Renal cortical epithelial cell (primary cell): ENCODE measurements at places on chromosomes 11 and 22.
A peak's percentile ranks its signal among the peaks of the same experiment; 100 is the strongest.

- no peak for DNase-seq
Measured at GRCh38 chr22:27388090-27388600, 413.4 kb downstream of the MN1 start.

- DNase-seq: peak; percentile 33
Measured at GRCh38 chr11:75873417-75874221, 58.6 kb downstream of the UVRAG start.

GRCh38 chr11:123628936-123629683, 25.3 kb downstream of the SCN3B start:
- no peak for DNase-seq

- no peak for DNase-seq
Measured at GRCh38 chr11:77436506-77436905, 37.4 kb downstream of the PAK1 start.

- no peak for DNase-seq
Measured at GRCh38 chr11:73648571-73649046, 2.2 kb downstream of the PLEKHB1 start.

GRCh38 chr22:33745501-33745900, 174.8 kb downstream of the LARGE1 start:
- DNase-seq: no peak

- DNase-seq: no peak
Measured at GRCh38 chr11:98090861-98091505, 929.8 kb upstream of the CNTN5 start.

- DNase-seq: no peak
Measured at GRCh38 chr11:1049431-1049891, 12.9 kb upstream of the MUC6 start.

DNA sequence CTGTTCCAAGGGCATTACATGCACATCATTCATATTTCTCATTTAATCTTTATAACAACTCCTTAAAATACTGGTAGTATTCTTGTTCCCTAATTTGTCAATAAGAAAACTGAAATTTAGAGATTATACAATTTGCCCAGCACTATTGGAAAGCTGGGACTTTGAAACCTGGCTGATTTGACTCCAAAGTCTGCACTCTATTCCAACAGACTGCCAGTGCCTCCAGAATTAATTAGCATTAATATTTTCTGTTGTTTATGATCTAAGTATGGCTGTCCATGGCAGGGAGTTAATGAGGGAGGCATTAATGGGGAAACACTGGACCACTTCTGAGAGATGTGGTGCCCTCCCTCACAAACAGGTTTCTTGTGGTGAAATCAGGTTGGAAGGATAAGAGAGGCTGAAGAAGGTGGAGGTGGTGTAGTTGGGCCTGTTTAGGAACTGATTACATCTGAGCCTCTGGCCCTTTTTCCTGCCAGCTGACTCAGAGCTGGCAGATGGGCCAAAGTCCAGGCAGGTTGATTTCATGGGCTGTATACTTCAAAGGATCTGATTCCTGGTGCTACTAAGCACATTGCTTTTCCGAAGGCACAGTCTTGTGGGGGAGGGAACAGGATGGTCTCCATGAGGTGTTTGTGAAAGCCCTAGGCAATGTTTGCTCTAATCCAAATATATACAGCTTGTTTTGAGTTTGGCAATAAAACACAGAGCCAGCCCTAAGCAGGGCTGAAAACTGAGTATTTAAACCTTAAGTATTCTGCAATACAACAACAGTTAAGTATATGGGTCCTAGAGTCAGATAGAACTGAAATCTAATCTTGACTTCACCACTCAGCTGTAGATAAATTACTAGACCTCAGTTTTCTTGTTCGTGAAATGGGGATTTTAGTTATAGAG, 21.0 kb upstream of the RAB30 start:
- DNase-seq: peak; percentile 93
